ENCODE measurements at places on chromosomes 13 and 19. TPM values are rescaled to one million over a fixed set of nuclear protein-coding genes. Genes with fewer than 3 reads are reported as not detected.

The ACTL9 gene
- total RNA-seq = not detected

- DNase-seq = no peak
These were observed 117.2 kb downstream of the ZIC5 start for GRCh38 chr13:99854366-99854765.

DNA sequence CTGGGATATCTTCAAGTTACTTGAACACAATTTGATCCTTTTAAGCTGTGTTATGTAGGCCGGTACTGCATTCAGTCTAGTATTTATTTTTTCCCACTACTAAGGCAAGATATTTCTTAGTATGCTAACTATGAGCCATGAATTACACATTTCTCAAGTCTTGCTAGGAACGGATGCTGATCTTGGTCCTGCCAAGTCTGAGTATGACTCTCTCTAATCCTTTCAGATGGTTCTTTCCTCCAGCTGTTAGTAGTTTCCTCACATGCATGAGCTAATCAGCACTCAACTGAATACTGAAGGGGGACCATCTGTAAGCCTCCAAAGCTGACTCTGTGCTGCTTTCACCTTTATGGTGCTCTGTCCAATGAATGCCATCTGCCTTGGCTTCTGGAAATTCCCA is 460.3 kb downstream of the KCTD12 start:
- DNase-seq = no peak

- DNase-seq = peak; percentile 36
These were observed 297.3 kb downstream of the ZNF536 start for GRCh38 chr19:30669329-30670010.

DNA sequence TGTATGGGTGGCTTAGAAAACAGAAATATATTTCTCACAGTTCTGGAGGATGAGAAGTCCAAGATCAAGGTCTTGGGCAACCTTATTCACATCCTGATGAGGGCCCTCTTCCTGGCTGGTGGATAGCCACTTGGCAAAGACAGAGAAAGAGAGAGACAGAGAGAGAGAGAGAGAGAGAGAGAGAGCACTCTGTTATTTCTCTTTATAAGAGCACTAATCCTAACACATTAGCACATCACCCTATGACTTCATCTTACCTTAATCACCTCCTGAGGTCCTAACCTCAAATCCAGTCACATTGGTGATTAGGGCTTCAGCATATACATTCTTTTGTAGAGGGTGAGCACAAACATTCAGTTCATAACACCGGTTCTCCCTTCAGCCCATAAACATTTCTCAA is 430.3 kb downstream of the EFNB2 start:
- no peak for DNase-seq

GRCh38 chr13:102399791-102400674 is 1.8 kb downstream of the FGF14 start:
- no peak for DNase-seq

The PSG1 gene
- not detected for total RNA-seq

DNA sequence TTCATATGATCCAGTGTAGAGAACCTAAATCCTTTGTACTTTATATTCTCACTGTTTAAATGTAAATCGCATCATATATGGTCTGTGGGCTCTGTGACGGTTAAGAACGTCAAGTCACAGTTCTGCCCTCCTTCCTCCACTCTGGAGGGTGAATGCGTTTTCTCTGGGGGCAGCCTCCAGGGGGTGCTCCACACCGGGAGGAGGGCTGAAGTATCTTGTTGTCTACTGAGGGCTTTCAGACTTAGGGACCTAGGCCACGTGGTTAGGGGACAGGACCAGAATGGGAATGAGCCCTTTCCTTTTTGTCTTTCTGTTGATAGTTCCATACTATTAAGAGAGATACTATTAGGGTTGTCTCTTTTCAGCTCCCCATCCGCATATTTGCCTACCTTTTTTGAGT is 504.9 kb downstream of the FGF9 start:
- no peak for DNase-seq

DNA sequence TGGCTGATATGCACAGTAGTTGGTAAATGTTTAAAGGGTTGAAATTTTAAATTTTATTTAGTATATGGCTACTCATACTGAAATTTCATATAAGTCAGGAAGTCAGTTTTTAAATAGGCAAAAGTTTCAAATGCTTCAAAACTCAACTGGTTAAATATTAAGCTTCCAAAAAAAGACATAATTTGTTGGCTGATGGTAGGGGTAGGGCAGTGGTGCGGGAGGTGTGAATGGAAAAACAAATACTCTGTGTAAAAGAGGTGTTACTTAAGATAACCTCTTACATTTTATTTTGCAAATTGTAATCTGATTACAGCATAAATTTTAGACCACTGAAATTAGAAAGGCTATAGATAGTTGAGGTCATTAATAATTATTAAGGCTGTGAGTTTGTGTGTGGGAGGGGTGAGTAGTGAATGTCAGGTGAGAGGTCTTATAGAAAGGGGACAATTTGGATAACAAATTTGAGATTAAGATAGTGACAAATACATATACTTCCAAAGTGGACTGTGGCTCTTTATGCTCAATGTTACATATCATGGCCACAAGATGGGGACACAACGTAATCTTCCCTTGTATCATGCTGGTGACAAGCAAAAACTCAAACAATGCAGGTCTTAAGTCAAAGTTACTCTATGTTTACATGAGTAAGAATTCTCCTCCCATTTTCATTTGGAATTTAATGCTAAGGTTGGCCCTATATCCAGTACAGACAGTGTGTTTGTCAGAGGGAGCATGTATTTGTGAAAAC is 36.6 kb upstream of the OXGR1 start:
- DNase-seq = peak; percentile 68

DNA sequence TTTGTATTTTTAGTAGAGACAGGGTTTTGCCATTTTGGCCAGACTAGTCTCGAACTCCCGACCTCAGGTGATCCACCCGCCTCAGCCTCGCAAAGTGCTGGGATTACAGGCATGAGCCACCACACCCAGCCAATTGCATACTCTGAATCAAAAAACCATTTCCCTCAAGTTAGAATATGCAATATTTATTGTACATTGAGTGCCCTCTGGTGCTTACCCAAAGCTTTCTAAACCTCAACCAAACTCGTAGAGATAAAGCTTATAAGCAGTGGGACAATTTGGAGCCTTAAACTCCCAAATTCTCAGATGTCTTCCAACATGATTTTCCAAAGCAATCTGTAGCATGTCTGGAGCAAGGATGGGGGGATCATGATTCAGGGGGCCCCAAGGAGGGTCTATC is 22.4 kb downstream of the RFXAP start:
- no peak for DNase-seq

All from H4 (cell line).